ENCODE measurements at places on chromosomes 3 and 15.
A peak's percentile ranks its signal among the peaks of the same experiment; 100 is the strongest.

DNA sequence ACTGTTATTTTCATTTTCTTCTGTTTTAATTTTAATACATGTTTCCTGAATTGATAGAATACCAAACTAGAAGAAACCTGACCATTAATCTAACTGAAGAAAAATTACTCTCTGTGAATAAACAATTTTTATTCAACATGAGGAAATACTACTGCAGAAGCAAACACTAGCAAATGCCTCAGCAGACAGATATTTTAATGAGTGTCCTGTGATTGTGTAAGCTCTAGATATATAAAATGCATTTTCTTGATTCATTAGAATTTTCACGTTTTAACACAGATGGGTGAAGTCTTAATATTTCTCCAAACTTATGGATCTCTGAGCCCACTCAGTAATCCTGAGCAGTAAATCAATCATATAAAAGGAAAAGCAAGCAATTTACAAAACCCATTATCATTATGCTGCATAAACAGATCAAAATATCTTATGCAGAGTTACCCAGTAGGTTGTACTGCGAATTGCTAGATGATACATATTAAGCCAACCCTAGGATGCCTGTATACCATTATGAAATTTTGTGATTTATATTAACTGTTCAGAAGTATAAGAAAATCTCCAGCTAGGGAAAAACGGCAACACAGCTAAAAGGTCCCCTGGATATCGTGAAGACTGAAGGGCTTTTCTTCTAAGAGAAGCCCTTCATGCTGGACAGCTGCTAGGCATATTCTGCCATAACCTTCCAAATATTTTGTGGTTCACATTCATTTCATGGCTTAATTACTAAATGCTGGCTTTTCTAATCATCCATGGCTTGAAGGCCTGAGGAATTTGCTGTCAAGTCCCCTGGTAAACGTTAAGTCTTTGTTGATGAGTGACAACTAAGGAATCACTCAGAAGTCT is 157.7 kb upstream of the TGFBR2 start:
- no peak for DNase-seq

GRCh38 chr3:178603735-178604134 is 67.5 kb downstream of the KCNMB2 start:
- no peak for DNase-seq

- DNase-seq = no peak
Observed at GRCh38 chr3:16286161-16286560, 21.1 kb downstream of the OXNAD1 start.

- DNase-seq = no peak
Observed at GRCh38 chr3:119861681-119862080, 79.8 kb downstream of the NR1I2 start.

GRCh38 chr3:103173940-103174339 is 739.1 kb downstream of the ZPLD1 start:
- DNase-seq = no peak

DNA sequence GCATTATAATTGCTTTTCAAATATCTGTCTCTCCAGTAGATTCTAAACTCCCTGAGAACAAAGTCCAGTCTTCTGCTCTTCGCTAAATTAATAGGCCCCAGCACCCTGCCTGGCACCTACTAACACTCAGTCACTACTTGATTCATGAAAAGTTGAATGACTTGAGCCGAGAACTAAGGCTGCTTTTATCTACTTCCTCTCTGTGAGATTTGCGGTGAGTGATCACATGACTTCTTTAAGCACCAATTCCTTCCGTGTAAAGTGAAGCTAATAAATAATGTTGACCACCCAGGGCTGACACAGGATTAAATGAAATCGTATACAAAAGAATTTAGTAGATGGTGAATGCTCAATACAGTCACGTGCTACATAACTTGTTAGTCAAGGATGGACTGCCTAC is 44.6 kb upstream of the PGPEP1L start:
- no peak for DNase-seq

- DNase-seq = no peak
Observed at GRCh38 chr3:27378331-27378730, 9.1 kb upstream of the NEK10 start.

DNA sequence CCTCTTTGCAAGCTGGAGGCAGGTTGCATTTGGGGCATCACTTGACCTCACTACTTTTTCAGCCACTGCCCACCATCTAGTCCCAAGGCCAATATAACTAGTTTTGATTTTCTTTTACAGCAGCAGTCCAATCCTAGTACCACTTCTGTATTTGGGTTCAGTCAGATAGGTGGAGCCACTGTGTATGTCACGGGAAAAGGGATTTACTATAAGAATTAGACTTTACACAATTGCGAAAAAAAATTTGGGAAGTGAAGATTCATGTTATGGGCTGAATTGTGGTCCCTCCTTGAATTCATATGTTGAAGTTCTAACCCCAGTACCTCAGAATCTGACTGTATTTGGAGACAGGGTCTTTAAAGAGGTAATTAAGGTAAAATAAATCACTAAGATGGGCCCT is 37.4 kb upstream of the NMNAT3 start:
- no peak for DNase-seq

GRCh38 chr15:96209285-96209735 is 121.2 kb upstream of the NR2F2 start:
- DNase-seq = no peak

DNA sequence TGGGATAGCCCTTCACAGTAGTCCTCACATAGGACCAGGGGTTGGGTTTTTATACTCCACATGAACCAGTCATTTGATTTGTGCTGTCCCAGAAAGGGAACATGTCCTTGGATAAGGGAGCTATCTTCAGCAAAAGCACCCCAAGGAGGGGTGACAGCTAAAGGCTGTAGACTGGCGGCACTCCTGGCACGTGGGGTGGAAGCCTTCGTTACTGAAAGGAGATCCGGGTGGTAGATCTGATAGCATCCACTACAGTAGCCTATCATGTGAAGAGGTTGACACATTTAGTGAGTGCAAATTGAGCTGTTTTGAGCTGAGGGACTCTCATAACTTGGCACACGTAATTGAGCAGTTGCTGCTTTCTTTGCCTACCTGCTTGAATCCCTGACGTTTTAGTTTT is 588.8 kb upstream of the GOLIM4 start:
- DNase-seq = no peak

DNA sequence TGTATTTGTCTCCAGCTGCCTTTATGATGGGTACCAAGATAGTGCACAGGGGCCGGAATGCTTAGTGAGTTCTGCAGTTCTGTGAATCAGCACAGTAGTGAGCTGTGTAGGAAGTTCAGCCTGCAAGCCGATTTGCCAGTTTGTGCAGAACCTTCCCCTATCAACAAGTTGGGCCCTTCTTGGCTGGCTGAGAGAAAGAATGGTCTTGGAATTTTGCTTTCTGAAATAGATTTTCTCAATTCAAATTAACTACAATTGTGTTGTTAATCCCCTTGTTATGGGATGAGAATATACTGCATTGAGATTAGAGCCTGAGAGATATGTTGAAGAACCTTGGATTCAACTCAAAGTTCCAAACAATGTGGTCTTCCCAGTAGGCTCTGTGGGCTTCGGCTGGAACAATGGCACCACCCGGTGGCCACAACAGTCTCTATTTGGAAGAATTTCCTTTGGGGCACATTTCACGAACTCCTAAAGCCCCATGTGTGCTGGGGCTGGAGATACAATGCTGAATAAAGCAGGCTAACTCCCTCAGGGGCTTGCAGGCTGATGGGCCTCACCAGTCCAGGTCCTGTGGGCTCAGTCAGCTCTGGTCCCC is 59.1 kb downstream of the TRIM42 start:
- DNase-seq = peak; percentile 54

DNA sequence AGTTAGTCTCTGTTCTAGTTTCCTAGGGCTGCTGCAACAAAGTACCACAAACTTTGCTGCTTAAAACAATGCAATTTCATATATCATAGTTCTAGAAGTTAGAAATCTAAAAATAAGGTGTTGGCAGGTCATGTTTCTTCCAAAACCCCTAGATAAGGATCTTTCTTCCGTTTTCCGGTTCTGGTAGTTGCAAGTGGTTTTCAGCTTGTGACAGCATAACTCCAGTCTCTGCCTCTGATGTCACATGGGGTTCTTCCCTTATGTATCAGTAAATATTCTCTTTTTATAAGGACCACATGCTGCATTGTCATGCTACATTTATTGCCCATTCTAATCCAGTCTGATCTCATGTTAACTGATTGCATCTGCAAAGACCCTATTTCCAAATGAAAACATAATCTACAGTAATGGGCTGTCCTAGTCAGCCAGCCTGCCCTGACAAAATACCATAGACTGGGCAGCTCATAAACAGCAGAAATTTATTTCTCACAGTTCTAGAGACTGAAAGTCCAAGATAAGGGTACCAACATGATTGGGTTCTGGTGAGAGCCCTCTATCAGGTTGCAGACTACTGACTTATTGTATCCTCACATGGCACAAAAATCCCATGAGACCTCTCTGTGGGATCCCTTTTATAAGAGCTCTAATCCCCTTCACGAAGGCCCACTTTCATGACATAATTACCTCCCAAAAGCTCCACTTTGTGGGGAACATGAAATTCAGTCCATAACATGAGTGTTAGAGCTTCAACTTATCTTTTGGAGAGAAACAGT is 642.0 kb upstream of the NAALADL2 start:
- no peak for DNase-seq

DNA sequence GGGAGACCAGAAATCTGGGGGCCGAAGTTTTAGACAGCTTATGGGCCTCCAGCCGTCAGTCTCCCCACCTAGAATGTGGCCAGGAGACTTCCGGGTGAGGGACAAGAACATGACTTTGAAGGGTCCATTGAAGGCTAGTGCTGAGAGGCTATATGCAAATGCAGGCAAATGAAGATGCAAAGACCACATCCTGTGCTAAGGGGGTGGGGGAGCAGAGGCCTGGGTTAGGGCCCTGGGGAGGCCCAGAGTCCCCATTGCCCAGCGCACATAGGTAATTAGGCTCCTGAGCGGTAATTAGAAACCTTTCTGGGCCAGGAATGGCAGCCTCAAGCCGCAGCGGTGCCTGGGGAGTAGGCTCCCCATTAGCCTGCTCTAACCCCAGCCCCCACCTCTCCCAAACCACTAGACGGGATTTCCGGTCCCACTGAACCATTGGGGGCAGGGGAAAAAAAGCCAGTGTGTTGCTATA is 6.8 kb downstream of the CSK start:
- no peak for DNase-seq

- no peak for DNase-seq
Observed at GRCh38 chr3:85426121-85426520, 467.3 kb downstream of the CADM2 start.

GRCh38 chr3:114553949-114554593 is 260.2 kb downstream of the TIGIT start:
- DNase-seq = no peak

- no peak for DNase-seq
Observed at GRCh38 chr15:28096411-28096669, 2.8 kb downstream of the OCA2 start.

GRCh38 chr15:31448635-31448979 is 122.0 kb downstream of the KLF13 start:
- no peak for DNase-seq

- no peak for DNase-seq
Observed at GRCh38 chr3:96017556-96017955, 796.8 kb upstream of the EPHA6 start.

- DNase-seq = no peak
Observed at GRCh38 chr3:159126261-159127020, 324.6 kb downstream of the MFSD1 start.

- DNase-seq = no peak
Observed at GRCh38 chr3:177703788-177704187, 506.5 kb upstream of the TBL1XR1 start.

GRCh38 chr3:184391266-184391665 is 11.4 kb downstream of the CHRD start:
- DNase-seq = no peak

DNA sequence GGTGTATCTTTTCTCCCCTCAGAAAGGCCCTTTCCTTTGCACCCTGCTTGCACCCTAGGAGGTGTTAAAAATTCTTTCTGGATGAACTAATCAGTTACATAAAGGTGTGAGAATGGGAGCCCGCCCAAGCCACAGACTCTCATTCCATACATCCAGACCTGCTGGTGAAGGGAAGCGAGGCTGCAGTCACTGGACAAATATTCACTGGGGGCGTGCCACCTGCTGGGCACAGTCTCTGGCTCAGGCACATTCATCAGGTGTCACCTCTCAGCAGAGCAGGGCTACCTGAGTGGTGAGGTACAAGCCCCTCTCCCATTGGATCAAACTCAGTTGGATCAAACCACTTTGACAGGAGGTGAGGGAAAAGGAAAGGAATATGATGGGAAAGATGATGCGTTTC is 52.0 kb downstream of the NTRK3 start:
- DNase-seq = no peak

DNA sequence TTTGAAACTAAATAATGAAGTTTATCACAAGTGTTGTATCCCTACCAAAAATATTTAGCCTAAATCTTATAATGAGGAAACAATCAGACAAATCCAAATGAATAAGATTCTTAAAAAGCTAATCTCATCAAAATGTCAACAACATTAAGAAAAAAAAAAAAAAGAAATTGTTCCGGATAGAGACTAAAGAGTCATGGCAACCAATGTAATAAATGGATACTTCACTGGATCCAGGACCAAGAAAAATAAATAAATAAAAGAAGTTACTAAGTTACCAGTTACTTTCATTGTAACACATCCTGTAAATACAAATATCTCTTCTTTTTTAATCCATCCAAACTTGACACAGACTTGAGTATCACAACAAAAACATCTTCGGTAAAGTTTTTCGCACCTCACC is 607 bp downstream of the MRPL47 start:
- DNase-seq = no peak

DNA sequence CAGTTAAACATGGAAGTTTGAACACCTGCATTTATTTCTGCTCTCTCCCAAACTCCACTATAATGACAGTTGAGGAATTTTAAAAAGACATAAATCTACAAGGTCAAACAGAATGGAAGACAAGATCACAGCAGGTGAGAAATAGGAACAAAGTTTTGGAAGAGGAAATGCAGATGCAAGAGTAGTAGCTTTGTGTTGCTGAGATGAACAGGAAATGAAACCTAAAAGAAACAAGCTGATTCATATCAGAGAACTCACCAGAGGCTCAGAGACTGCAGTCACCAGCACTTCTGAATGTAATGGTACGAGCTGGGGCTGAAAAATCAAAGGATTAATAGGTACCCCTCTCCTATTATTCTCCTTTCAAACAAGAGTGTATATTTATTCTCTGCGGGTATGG is 459.9 kb downstream of the RAP2B start:
- DNase-seq = no peak

- no peak for DNase-seq
Observed at GRCh38 chr15:80012060-80012726, 41.2 kb upstream of the BCL2A1 start.

Data from NCI-H2171 (cell line).